ENCODE measurements at places on chromosomes 13 and 19. TPM values are rescaled to one million over a fixed set of nuclear protein-coding genes. Genes with fewer than 3 reads are reported as not detected.
A peak's percentile ranks its signal among the peaks of the same experiment; 100 is the strongest.

GRCh38 chr19:44574186-44574950 lies 39.0 kb upstream of the IGSF23 start:
- no peak overlapping the region for H3K4me3 ChIP-seq
- no peak for DNase-seq
- no peak overlapping the region for H3K27ac ChIP-seq
- no peaks in the 10 kb centered on the region for H3K27me3 ChIP-seq
- no peaks in the 10 kb centered on the region for H3K36me3 ChIP-seq
- H3K4me1 ChIP-seq, result no peaks in the 10 kb centered on the region

- no peaks in the 10 kb centered on the region for H3K36me3 ChIP-seq
- peaks cover 4% of the 10 kb centered on the region for H3K4me1 ChIP-seq
- no peak overlapping the region for H3K4me3 ChIP-seq
- DNase-seq, result no peak
- no peaks in the 10 kb centered on the region for H3K27me3 ChIP-seq
- no peak overlapping the region for H3K27ac ChIP-seq
These were observed 300.7 kb downstream of the DCT start for GRCh38 chr13:94178625-94179244.

GRCh38 chr19:42363614-42364346 lies 26.3 kb downstream of the CNFN start:
- DNase-seq, result no peak
- no peaks in the 10 kb centered on the region for H3K27me3 ChIP-seq
- peaks cover 7% of the 10 kb centered on the region for H3K36me3 ChIP-seq
- H3K27ac ChIP-seq, result no peak overlapping the region
- H3K4me3 ChIP-seq, result no peak overlapping the region
- peaks cover 2% of the 10 kb centered on the region for H3K4me1 ChIP-seq

DNA sequence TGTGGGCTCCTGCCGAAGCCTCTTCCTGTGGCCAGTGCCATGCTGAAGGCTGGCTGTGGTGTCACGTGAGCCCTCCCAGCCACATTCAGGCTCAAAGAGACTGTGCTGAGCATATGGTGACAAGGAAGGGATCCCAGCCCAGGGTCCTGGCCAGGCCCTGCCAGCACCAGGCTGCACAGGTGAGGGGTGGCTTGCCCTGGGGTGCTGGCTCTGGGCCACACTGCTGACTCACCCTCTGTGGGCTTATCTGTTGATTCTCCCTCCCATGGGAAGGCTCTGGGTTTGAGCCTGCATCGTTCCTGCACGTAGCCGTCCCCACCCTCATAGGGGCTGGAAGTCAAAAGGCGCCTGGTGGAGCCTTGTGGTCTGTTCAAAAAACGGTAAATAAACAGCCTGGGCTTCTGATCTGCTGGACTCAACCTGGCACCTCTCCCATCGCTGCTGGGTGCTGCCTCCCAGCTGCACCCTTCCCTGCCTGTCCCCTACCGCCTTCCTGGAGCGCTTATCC lies 31.1 kb downstream of the DNM2 start:
- peaks cover 8% of the 10 kb centered on the region for H3K36me3 ChIP-seq
- H3K27ac ChIP-seq, result peak overlapping the region; percentile 19
- H3K4me1 ChIP-seq, result peaks cover 70% of the 10 kb centered on the region
- no peak for DNase-seq

The ZNF577 gene
- total RNA-seq, result 6.0 TPM

The APC2 gene
- total RNA-seq, result not detected

The CYP4F8 gene
- not detected for total RNA-seq

DNA sequence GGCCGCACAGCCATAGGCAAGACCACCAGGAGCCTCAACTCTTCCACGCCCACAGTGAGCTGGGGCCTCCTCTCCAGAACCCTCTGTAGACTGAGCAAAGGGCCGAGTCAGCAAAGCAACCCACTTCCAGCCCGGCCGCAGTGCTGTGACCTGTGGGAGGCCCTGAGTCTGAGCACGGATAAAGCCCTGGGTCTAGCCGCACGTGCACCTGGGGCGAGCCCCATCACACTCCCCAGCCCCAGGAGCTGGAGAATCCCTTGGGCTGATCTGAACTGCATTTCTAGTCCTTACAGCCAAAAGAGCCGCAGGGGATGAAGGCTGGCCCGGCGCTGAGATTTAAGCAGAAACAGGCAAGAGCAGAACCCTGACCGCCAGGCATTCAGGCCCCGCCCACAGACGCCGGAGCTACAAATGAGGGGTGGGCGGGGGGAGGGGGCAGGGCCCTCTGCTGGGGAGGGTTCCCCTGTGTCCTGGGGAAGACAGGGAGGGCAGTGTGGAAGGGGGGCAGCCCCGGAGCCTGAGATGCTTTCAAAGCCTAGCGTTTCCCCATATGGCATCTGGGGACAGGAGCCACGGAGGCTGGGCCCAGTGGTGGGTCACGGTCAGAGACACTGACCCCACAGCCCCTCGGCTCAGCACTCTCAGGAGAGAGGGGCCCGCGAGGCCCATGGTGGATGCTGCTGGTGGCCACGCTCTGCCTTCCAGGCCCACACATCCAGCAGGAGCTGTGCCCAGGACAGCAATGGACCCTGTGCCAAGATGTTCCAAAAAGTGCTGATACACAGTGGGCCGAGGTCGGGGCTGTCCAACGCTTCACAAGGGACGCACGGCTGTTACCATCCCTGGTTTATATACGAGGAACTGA lies 4.9 kb downstream of the TMEM259 start:
- DNase-seq, result no peak
- peak overlapping the region; percentile 43 for H3K27ac ChIP-seq
- peaks cover 20% of the 10 kb centered on the region for H3K36me3 ChIP-seq
- peaks cover 35% of the 10 kb centered on the region for H3K4me1 ChIP-seq
- no peaks in the 10 kb centered on the region for H3K27me3 ChIP-seq
- no peak overlapping the region for H3K4me3 ChIP-seq

- DNase-seq, result no peak
- H3K27me3 ChIP-seq, result no peaks in the 10 kb centered on the region
- H3K27ac ChIP-seq, result no peak overlapping the region
- H3K4me3 ChIP-seq, result no peak overlapping the region
- no peaks in the 10 kb centered on the region for H3K4me1 ChIP-seq
These were observed 20.9 kb downstream of the SIN3B start for GRCh38 chr19:16850133-16850532.

The TSHZ3 gene
- total RNA-seq, result 0.82 TPM

DNA sequence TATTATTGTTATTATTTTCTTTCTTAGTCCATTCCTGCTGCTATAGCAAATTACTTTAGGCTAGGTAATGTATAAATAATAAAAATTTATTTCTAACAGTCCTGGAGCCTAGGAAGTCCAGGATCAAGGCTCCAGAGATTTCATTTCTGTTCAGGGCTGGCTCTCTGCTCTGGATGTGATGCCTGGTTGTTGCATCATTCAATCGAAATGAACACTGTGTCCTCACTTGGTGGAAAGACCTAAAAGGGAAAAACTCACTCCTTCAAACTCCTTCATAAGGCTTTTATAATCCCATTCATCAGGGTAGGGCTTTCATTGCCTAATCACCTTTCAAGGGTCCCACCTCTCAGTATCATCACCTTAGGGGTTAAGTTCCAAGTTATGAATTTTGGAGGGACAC lies 395.0 kb downstream of the EFNB2 start:
- H3K27ac ChIP-seq, result no peak overlapping the region
- H3K27me3 ChIP-seq, result no peaks in the 10 kb centered on the region
- H3K4me3 ChIP-seq, result no peak overlapping the region
- H3K36me3 ChIP-seq, result no peaks in the 10 kb centered on the region

The C5AR2 gene
- total RNA-seq, result 0.05 TPM

- no peak overlapping the region for H3K27ac ChIP-seq
- no peak for DNase-seq
- H3K4me1 ChIP-seq, result peaks cover 78% of the 10 kb centered on the region
- no peaks in the 10 kb centered on the region for H3K27me3 ChIP-seq
These were observed 8.7 kb downstream of the BRD4 start for GRCh38 chr19:15323496-15324235.

GRCh38 chr19:33665776-33666595 lies 44.2 kb downstream of the CHST8 start:
- no peaks in the 10 kb centered on the region for H3K27me3 ChIP-seq
- H3K36me3 ChIP-seq, result no peaks in the 10 kb centered on the region
- H3K27ac ChIP-seq, result no peak overlapping the region
- no peak overlapping the region for H3K4me3 ChIP-seq
- DNase-seq, result no peak

DNA sequence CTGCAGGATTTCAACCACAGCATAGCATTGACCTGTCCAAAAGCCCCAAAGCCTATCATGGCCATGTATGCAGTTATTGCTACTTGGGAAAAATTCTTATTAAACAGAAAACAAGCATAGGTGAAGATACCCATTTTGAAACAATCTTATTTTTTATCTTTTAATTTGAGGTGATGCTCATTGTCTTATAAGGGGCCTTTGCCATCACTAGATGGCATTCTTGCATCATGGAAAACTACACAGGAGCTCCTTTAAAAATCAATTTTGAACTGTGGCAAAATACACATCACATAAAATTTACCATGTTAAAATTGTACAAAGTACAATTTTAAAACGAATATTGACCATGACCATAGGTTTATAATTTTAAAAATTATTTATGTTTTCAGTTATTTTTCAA lies 38.9 kb upstream of the ZNF835 start:
- H3K4me1 ChIP-seq, result no peaks in the 10 kb centered on the region
- H3K4me3 ChIP-seq, result no peak overlapping the region
- no peaks in the 10 kb centered on the region for H3K27me3 ChIP-seq
- DNase-seq, result no peak
- H3K36me3 ChIP-seq, result no peaks in the 10 kb centered on the region
- H3K27ac ChIP-seq, result no peak overlapping the region

The NKG7 gene
- total RNA-seq, result 401 TPM

DNA sequence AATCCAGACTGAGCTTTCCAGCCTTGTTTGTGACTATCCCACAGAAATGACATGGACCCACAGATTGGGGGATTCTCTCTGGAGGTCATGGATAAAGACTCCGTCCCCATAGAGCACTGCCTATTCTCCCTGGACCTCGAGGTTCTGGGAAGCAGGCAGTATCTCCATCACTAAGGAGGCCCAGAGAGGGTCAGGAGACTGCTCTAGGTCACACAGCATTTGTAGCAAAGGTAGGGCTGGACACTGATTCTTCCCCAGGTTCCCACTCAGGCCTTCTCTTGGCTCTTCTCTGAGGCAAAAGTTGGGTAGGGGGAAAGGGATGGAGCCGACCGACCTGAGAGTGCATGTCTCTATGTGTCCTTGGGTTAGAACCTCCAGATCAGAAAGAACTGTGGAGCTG lies 80.9 kb downstream of the PTPRS start:
- no peaks in the 10 kb centered on the region for H3K36me3 ChIP-seq
- H3K27me3 ChIP-seq, result no peaks in the 10 kb centered on the region
- no peak overlapping the region for H3K27ac ChIP-seq
- H3K4me3 ChIP-seq, result no peak overlapping the region

The STK11 gene
- 68.8 TPM for total RNA-seq

DNA sequence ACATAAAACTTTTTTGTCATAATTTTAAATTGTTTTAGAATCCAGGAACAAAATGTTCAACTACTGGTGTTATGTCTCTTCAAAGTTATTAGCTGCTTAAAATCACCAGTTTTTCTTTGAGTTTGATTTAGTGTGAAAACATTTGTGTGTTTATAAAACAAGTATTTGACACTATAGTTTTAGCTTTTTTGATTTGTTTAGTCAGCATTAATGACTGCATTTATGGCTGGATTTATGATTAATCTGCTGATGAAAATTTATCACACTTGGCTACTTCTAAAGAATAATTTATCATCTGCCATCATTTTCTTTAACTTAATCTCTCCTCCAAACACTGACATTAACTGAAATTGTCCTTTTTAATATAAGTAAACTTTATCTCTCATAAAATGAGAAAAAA lies 1465.9 kb upstream of the SLC10A2 start:
- H3K4me3 ChIP-seq, result no peak overlapping the region
- H3K27me3 ChIP-seq, result no peaks in the 10 kb centered on the region
- no peaks in the 10 kb centered on the region for H3K4me1 ChIP-seq
- H3K27ac ChIP-seq, result no peak overlapping the region

DNA sequence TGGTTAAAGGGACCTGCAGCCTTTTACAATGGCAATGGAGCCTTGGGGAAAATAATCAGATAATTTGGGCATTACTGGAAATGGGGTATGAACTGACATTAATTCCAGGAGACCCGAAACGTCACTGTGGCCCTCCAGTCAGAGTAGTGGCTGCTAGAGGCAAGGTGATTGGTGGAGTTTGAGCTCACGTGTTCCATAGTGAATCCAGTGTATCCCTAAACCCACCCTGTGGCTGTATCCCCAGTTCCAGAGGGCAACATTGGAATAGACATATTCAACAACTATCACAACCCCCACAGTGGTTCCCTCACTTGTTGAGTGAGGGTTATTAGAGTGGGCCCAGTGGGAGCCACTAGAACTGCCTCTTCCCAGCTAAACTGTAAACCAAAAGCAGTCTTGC lies 3.3 kb upstream of the LILRA2 start:
- no peaks in the 10 kb centered on the region for H3K36me3 ChIP-seq
- no peak overlapping the region for H3K4me3 ChIP-seq
- DNase-seq, result no peak
- H3K4me1 ChIP-seq, result peaks cover 32% of the 10 kb centered on the region

DNA sequence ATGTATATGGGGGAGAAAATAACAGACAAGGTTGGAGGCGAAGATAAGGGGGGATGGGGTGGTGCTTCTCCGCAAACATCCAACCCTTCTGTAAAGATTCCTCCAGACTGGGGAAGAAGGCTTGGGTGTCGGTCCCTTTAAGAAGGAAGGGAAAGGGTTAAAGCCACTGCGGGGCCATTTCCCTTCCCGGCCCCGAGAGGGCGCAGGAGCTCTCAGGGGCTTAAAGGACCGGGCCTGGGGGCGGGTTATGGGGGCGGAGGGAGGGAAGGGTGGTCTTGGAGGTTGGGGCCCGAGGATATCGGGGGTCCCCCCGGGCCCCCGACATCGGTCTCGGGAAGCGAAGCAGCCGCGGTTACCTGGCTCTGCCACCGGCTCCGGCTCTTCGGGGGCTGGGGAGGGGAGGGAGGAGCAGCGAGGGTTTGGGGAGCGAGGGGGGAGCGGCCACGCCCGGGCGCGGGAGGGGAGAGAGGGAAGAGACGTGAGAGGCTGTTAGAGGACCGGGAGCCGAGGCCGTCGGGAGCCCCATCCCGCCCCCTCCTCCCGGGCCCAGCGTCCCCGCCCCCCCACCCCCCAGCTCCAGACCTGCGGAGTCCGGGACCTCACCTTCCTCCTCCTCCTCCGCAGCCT lies 2.8 kb downstream of the TNNT1 start:
- H3K36me3 ChIP-seq, result no peaks in the 10 kb centered on the region
- H3K27ac ChIP-seq, result no peak overlapping the region
- H3K27me3 ChIP-seq, result peaks cover 47% of the 10 kb centered on the region
- peaks cover 7% of the 10 kb centered on the region for H3K4me1 ChIP-seq
- peak; percentile 43 for DNase-seq

- no peaks in the 10 kb centered on the region for H3K36me3 ChIP-seq
- peaks cover 3% of the 10 kb centered on the region for H3K4me1 ChIP-seq
- H3K4me3 ChIP-seq, result no peak within 1 kb of the TSS
- peaks cover 43% of the 10 kb centered on the region for H3K27me3 ChIP-seq
- no peak for DNase-seq
These were observed at the start of gene LRRC4B for GRCh38 chr19:50567882-50568727. Gene LRRC4B (minus strand): TSS chr19:50568435. CDS start chr19:50548838, 19,597 bp downstream.

The WDR88 gene
- not detected for total RNA-seq

DNA sequence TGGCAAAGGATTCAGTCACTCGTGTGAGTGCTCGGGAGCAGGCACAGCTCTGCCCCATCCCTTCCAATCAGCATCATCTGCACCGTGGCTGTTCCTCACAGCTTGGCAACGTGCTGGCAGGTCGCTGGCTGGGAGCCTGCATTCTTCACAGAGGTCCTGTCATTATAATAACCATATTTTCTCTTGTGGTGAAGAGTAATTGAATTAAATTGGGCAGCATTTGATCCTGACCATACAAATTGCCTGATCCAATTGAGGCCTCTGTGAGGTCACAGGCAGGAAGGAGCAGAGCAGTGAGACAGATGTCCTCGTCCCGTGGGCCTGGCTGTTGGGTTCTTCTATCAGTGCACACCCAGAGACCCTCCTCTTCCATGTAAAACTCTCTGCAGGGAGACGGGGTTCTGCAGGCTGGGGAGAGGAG lies 407.8 kb downstream of the COG6 start:
- H3K36me3 ChIP-seq, result no peaks in the 10 kb centered on the region
- no peak overlapping the region for H3K4me3 ChIP-seq
- H3K27me3 ChIP-seq, result no peaks in the 10 kb centered on the region
- H3K4me1 ChIP-seq, result peaks cover 16% of the 10 kb centered on the region
- no peak for DNase-seq

Data from activated CD8-positive, alpha-beta T cell treated with anti-CD3 and anti-CD28 coated beads, Interleukin-2, amount 10 ng/mL, durations not matched to agents 7 days and 5 days (primary cell).